ENCODE measurements at places on chromosomes 7 and 10.

GRCh38 chr7:28853834-28854749, 104.0 kb downstream of the TRIL start:
- DNase-seq: peak; percentile 85

DNA sequence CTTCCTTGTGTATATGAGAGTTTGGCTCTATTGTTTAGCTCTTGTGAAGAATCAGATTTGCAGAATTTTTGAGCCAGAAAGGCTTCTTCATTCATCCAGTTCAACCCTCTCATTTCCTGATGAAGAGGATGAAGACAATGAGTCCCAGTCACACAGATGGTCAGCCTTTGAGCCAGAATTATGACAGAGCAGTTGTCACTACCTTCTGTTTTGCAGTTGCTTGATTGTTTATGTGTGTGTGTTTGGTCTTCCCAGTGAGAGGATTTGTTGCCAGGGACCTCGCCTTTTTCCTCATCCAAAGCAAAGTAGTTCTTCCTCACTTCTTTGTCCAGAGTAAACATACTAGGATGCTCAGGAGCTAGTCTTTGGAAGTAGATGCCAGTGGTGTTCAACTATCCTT, 15.6 kb downstream of the MDFIC start:
- no peak for DNase-seq

DNA sequence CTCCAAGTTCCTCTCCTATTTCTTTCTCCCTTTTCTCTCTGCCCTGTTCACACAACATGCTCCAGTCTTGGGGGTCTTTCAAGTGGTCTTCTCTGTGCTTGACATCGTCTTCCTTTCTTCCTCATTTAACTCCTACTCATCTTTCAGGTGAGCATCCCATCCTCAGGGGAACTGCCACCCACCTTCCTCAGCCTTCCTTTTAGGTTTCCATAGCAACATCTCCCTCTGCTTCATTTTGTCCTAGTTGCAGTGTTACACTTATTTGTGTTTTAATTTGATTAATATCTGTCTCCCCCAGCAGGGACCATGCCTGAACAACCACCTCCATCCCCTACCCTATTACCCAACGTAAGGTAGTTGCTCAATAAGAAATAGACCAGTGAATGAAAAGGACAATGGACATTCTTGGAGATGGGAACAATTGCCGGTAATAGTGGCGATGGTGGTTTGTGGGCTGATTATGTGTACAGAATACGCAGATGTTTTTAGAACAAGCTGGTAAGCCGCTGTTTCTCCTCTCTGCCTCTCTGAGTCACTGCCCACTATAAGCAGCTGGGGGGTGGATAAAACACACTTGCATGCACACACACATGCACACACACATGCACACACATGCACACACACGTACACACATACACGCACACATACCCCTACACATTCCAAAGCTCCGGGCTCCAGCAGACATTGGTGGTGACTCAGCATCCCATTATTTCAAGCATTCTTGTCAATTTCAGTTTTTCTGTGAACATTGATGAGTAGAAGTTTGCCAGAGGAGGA, 251.6 kb downstream of the GATA3 start:
- DNase-seq: no peak

DNA sequence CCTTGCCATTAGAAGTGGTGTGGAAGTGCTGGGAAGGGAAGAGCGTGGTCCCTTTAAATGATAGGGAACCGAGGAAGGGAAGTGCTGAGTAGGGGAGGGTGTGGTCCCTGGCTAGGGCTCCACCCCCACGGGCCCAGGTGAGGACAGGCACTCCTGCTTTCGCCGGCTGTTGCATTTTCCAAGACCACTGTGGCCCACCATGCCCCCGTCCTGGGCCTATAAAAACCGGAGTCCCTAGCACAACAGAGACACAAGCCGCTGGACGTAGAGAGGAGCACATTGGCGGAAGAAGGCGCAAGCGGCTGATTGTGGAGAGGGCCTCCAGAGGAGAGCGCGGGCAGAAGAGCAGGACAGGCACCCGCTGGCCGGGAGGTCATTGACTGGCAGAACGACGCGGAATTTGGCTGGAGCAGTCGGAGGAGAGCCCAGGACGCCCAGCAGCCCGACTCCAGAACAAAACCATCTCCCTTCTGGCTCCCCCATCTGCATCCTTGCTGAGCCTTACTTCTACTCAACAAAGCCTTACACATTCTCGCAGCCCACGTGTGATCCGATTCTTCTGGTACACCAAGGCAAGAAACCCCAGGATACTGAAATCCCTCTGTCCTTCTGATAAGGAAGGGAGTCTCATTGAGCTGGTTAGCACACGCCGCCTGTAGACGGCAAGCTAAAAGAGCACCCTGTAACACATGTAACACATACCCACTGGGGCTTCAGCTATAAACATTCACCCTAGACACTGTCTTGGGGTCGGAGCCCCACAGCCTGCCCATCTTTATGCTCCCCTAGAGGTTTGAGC, 146.2 kb upstream of the LYZL1 start:
- no peak for DNase-seq

- DNase-seq: peak; percentile 46
Observed at GRCh38 chr7:36155811-36156361, 2.8 kb downstream of the EEPD1 start.

DNA sequence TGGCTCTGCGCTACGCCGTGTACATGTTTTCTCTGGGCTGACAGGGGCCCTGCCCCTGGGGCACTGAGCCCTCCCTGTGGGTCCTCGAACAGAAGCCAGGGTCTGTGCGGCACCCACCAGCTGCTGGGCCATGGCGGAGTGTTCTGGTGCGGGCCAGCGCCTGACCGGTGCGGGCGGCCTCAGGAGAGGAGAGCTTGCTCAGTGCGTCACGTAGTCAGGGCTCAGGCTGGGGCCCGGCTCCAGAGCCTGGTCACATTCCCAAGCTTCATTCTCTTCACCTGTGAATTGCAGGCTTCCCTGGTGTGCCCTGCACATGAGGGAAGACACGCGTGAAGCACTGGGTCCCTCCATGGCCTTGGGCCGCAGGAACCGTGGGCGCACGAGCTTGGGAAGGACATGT, 15.5 kb downstream of the GET4 start:
- no peak for DNase-seq

- peak; percentile 78 for DNase-seq
Observed at GRCh38 chr7:4931943-4932342, 27.0 kb downstream of the MMD2 start.

DNA sequence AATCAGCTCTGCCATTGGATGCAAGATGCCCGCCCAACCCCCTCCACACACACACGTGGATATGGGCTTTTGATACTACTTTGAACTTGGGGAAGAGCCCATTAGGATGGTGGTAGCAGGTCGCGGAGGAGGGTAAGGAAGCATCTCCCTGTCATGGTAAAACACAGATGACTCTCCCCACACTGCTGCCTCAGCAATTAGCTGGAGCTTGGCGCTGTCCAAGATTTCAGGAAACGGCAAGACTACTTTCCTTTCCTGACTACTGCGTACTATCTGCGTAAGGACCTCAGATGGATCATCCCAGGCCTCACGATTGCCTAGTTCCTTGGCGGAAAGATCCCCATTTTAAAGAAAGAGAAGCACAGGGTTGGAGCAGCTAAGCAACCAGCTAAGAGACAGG, 134.3 kb downstream of the C10orf90 start:
- no peak for DNase-seq

DNA sequence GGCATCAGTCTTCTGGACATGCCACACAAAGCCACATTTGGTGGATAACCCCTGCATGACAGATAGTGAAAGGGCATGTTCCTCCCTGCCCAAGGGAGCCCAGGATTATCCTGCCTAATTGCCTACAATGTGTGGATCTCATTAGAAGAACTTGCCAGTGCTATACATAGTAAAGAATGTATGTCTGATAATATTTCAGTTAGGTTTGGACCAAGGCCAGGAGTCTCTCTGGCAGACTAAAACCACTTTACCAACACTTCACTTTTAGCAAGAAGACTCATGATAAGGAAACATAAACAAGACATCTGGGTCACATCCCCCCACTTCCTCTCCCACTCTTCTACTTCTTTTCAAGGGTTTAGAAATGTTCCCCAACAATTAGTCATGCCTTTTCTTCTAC, 196.7 kb downstream of the MTERF1 start:
- no peak for DNase-seq

DNA sequence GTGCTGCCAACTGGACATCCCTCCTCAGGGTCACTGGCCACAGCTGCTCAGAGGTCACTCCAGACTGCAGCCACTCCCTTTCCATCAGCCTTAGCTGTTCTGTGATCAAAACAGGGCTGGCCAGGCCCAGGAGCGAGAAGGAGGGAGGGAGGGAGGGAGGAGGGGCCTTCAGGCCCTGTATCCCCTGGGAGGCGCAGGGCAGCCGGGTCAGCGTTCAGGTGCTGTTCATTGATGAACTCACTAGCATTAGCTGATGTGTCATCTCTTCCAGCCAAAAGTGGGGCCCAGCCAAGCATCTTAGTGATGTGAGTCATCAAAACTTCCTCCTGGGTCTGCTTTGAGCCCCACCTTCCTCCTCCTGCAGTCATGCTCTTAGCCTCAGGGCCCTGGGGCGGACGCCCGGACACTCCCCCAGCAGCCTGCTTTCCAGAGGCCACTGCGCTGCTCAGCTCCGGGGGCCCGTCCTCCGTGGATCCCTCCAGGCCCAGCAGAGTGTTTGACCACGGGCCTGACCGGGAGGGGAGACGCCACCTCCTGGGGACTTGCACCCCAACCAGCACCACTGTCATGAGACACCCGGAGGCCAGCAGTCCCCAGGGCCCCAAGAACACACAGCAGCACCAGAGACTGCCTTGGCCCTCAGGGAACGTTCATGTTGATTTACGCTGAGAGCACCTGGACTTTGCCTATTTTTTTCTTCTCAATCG, 149.2 kb downstream of the PRKAG2 start:
- DNase-seq: peak; percentile 89

DNA sequence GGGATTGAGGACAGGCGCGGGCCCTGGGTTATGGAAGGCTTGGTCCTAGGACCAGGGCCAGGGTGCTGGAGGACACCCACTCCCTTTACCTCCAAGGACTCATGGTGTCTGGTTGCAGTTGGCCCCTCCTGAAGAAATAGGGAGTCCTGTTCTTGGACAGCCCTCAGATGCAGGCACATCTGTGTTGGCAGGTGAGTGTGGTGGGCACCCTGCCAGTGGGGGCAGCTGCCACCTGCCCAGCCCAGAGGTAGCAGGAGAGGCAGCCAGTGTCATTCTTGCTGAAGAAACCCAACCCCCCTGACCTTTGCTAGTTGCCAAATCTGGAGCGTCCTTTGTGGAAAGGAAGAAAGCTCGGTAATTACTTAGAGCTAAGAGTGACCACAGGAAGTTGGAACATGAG, 8.3 kb downstream of the GALNT17 start:
- no peak for DNase-seq

- no peak for DNase-seq
Observed at GRCh38 chr7:39624935-39625694, 1.7 kb downstream of the RALA start.

DNA sequence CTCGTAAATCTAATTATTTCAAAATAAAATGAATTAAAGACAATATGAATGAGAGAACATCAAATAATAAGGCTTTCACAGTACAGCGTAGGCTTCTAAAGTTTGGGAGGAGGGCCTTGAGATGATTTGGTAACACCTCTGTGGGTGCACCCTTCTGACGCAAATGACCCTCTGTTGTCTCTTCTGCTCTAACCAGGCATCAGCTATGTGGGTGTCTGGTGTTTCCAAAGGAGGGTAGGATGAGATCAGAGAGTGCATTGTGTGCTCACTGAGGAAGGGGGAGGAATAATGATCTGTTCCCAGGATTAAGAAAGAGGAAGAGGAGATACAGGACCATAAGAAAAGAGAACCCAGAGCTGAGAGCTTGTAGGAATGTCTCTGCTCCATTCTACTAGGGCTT, 420.4 kb downstream of the SDK1 start:
- no peak for DNase-seq

- DNase-seq: no peak
Observed at GRCh38 chr10:58909881-58910280, 266.6 kb upstream of the PHYHIPL start.

DNA sequence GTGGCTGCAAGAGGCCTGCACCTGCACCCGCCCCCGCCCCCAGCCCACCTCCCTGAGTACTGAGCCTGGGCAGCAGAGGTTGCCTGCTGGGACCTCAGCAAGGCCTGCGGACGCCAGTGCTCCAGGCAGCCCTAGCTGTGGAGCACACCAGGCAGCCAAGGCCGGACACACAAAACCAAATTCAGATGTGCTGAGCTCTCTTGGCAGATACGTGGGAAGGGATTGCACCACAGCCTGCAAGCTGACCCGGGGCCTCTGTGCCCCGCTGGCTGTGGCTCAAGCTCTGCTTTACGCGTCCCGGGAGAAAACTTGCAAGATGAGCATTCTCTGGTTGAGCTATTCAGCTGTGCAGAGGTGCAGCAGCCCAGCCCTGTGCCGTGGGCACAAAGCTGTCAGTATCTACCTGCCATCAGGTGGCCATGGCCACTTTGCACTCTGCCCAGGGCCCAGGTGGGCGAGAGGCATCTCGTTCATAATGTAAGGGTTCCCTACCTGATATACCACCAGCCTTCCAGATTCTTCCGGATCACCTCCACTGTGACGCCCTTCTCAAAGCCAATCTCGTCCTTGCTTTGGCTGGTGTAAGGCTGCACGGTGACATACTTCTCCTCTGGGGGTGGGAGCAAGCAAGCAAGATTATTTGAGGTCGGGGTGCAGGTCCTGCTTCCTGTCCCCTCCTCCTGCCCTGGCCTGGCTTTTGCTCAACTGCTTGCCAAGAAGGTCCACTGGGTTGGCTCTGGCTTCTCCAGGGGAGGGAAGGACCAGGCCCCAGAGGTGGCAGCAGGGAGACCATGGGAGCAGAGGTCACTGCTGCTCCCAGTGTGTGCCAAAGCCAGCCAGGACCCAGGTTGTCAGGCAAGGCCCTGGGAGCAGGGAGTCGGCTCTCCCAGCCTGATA, 123.4 kb downstream of the NEURL1 start:
- peak; percentile 82 for DNase-seq

GRCh38 chr7:74181821-74182220, 7.7 kb downstream of the EIF4H start:
- no peak for DNase-seq

GRCh38 chr7:100568896-100569844, 4.5 kb downstream of the SAP25 start:
- peak; percentile 69 for DNase-seq

GRCh38 chr7:128004623-128005022, 26.6 kb downstream of the LRRC4 start:
- DNase-seq: no peak

DNA sequence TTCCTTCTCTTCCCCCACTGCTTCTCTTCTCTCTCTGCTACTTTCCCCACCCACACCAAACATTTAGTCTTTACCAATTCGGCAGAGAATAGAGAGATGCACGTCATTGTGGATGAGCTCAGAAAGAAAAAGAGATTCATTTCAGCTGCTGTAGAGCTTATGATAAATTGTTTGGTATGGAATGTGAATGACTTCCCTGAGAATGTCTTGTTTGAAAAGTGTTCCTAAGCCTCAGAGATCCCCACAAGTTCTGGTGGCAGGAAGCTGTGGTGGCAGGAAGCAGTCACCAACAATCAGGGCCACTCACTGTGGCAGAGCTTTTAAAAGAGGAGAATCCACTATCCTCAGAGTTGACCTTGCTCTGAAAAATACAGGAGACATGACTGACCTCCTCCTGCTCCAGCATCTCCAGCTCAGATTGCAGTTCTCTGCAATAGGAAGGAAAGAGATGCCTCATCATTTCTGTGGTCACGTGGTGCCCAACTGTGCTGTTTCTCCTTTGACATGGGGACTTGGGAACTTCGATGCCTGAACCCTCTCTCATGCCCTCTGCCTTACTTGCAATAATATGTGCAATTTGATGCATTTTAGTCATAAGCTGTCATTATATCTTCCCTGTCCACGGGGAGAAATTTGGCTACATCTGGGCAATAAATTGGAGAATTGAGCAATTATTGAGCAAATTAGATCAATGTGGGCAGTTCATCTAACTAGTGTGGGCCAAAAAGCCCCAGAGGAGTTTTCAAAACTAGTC, 76.5 kb downstream of the BMPER start:
- DNase-seq: no peak
